ENCODE measurements at places on chromosomes 12 and 14.

DNA sequence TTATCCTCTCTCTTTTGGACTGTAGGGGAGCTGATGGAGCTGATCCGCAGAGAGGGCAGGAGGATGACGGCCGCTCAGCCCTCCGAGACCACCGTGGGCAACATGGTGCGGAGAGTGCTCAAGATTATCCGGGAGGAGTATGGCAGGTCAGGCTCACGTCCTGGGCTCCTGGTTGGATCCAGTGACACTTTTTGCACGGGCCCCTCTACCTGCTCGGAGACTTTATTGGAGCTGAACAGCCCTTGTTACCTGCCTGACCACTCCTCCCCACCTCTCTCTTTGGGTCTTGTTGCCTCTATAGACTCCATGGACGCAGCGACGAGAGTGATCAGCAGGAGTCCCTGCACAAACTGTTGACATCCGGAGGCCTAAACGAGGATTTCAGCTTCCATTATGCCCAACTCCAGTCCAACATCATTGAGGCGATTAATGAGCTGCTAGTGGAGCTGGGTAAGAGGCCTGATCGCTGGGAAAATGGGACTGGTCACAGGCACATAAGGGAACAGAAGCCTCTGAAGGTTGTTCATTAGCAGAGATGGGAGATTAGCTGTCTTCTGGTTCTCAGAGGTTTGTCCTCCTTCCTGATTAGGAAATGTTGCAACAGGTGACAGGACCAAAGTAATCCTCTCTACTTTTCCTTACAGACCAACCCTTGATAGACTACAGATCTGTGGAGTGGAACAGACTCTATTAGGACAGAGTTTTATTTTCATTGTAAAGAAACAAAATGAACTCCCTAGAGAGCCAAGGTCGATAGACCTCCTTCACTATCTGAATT is 718 bp downstream of the EIF2B2 start:
- DNase-seq = no peak

- no peak for DNase-seq
These were observed 93.8 kb upstream of the MAP1LC3B2 start for GRCh38 chr12:116465407-116465806.

DNA sequence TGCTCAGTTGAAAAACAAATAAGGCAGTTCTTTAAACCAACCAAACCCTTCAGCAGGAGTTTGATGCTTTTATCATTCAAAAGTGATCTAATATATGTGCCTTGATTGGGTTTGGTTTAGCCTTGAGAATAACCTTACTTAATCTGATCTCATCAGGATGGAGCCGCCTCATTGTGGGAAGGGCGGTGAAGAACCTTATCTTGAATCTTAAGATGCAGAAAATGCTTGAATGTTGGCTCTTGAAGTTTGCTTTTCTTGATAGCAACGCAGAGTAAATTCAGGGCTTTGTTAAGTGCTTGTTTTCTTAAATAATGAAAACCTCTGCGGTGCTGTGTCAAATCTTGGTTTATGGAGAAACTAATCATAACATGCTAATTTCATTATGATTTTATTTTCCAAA is 138.2 kb downstream of the MON2 start:
- no peak for DNase-seq

- DNase-seq = no peak
These were observed 59.5 kb upstream of the ARHGAP5 start for GRCh38 chr14:32017587-32017986.

DNA sequence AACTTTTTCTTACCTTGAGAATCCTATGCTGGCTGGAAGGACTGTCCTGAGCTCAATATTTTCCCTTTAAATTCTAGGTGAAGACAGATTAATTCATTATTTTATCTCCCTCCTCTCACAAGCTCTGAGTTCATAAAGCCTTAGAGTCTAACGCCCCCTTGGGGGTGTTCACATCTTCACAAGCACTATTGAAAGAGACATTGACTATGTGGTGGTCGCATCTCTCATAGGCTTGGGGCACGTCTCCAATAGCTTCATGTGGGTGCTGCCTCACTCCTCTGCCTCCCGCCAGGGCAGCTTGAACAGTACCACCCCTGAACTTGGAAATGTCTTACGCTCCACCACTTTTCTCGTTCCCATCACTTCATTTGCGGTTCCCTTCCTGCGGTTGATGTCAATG is 106.2 kb downstream of the UNC79 start:
- DNase-seq = no peak

DNA sequence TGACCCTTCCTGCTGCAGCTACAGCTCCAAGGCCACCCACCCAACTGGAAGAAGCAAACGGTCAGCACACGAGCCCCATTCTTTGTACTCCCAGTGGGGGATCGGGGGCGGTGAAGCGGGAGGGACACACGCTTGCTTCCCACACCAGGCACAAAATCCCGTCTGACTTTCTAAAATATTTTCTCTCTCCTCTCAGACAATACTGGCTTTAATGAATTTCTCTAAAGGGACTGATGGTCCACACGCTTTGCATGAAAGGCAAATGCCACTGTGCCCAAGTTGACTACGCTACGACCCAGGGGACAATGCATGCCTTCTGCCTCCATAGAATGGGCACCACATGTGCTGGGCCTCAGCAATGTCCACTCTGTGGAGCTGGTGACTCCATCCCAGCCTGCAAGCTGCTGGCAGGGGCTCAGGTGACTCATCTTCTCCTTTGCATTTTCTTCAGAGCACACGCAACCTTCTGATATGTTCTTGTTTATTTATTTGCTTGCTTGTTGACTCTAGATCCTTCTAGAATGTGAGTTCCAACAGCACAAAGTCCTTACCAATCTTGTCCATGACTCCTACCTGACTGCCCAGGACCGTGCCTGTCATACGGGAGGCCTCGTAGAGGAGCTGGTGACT is 15.6 kb downstream of the SYNE3 start:
- peak; percentile 89 for DNase-seq

DNA sequence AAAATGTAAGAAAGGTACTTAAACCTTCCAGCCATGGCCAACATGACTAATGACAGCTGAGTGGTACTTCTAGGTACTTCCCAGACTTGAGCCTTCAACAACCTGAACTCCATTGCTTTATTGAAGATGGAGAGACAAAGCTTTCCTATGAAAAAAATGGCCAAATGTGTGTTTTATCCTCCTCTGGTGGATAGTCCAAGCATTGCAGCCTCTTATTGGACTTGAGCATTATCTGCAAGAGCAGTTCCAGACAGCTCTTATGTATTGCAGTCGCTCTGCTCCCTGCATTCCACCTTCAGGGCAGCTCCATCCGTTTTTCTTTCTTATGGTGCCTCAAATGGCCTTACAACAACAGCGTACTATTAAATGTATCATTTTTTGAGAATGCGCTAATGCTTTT is 588.2 kb downstream of the NRXN3 start:
- no peak for DNase-seq

GRCh38 chr12:103855036-103855712 is 14.1 kb upstream of the NT5DC3 start:
- no peak for DNase-seq

DNA sequence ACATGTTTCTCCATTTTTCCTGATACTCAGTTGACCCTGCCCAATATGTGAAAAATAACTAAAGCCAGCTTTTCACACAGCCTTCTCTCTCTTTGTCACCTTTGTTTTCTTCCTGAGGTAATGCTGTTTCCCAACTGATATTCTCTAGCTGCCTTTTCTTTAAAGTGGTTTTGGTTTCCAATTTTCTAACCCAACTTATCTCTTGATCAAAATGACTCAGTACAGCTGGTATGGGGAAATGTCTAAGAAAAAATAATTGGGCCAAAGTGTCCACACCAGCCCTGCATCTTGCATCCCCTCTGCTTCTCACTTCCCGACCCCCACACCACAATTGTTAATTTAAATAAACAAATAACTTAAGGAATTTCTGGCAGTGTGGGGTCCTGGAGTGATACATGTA is 193.8 kb downstream of the SYT1 start:
- DNase-seq = no peak

DNA sequence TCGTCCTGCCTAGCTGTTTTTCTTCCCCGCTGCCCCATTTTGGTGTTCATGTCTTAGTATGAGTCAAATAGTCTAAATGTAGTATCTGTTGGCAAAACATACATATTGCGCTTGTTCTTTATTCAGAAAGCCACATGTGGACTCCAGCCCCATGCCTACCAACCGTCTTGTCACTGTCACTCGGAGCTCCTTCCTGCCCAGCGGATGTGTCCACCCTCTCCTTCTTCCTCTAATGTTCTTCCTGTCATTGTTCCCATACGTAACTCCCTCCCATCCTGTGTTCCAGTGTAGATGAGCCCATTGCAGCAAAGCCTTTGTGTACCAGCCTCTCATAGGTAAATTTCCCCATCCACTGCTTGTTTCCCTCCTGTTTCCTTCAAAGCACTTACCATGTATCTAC is 120.5 kb downstream of the TMX1 start:
- no peak for DNase-seq

- DNase-seq = no peak
These were observed 64.9 kb downstream of the STXBP6 start for GRCh38 chr14:24984846-24985589.

- no peak for DNase-seq
These were observed 89.6 kb downstream of the NUAK1 start for GRCh38 chr12:106049105-106049504.

GRCh38 chr12:124111006-124111405 is 138.0 kb downstream of the ZNF664 start:
- DNase-seq = no peak

GRCh38 chr12:182381-182892 is 31.5 kb downstream of the SLC6A12 start:
- DNase-seq = no peak

DNA sequence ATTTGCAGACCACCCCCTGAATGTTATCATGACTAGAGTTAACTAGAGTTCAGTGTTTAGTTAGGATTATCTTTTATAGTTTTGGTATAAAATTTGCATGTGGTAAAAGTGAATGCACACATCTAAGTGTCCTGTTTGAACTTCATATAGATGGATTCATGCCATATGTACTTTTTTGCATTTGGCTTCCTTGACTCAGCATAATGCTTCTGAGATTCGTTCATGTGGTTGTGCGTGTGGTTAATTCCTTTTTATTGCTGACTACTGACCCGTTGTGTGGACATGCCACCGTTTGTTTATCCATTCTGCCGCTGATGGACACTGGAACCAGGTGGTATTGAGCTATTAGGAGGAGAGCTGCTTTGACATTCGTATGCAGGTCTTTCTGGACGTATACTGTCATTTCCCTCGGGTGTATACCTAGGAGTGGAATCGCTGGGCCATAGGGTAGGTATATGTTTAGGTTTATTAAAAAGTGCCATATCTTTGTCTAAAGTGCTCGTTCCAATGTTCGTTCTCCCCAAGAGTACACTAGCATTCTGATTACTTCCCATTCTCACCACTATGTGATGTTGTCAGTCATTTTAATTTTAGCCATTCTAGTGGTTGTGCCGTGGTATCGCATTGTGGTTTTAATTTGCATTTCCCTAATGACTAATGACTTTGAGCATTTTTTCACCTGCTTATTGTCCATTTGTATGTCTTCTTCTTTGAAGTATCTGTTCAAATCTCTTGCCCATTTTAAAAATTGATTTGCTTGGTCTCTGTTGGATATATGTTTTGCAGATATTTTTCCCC is 37.7 kb downstream of the RIN3 start:
- DNase-seq = peak; percentile 12

DNA sequence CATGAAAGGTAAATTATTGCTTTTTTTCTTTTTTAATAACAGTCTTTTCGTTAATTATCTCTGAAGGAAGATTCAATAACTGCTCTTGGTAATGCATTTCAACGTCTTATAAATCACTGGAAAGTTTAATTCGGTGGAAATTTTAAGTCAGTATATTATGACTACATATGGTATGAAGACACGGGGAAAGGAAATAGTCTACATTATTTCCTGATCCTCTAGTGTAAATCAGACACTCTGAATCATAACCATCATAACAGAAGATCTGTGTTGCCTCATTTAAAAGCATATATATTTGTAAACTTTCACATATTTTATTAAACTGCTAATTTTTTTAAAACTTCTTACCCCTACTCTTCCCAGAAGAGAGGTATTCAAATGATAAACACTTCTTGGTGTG is 53.7 kb downstream of the EFCAB11 start:
- DNase-seq = no peak
